ENCODE measurements at places on chromosomes 16 and 17. TPM values are rescaled to one million over a fixed set of nuclear protein-coding genes. Genes with fewer than 3 reads are reported as not detected.

GRCh38 chr17:17579691-17580090 is 11.8 kb downstream of the PEMT start:
- H3K36me3 ChIP-seq, result no peaks in the 10 kb centered on the region
- no peaks in the 10 kb centered on the region for H3K27me3 ChIP-seq
- H3K27ac ChIP-seq, result no peak overlapping the region
- H3K4me3 ChIP-seq, result no peak overlapping the region
- no peaks in the 10 kb centered on the region for H3K4me1 ChIP-seq

DNA sequence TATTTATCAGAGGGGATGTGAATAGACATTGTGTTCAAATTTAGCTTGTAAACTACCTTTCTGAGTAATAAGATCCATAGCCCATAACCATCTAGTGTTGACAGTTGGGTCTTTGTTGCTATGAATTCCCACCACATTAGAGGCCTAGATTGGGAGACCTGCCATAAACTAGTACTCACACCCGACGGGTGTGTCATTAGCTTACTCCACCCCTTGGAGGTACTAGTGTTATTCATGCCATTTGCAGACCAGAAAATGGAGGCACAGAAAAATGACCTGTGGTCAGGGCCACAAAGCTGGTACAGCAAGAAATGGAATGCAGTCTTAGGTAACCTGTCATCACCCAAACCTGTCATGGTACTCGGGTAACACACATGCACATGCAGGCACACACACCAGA is 41.3 kb upstream of the BCAR1 start:
- peaks cover 2% of the 10 kb centered on the region for H3K27me3 ChIP-seq
- H3K4me3 ChIP-seq, result no peak overlapping the region
- H3K4me1 ChIP-seq, result peaks cover 14% of the 10 kb centered on the region
- H3K36me3 ChIP-seq, result peaks cover 27% of the 10 kb centered on the region
- no peak overlapping the region for H3K27ac ChIP-seq

DNA sequence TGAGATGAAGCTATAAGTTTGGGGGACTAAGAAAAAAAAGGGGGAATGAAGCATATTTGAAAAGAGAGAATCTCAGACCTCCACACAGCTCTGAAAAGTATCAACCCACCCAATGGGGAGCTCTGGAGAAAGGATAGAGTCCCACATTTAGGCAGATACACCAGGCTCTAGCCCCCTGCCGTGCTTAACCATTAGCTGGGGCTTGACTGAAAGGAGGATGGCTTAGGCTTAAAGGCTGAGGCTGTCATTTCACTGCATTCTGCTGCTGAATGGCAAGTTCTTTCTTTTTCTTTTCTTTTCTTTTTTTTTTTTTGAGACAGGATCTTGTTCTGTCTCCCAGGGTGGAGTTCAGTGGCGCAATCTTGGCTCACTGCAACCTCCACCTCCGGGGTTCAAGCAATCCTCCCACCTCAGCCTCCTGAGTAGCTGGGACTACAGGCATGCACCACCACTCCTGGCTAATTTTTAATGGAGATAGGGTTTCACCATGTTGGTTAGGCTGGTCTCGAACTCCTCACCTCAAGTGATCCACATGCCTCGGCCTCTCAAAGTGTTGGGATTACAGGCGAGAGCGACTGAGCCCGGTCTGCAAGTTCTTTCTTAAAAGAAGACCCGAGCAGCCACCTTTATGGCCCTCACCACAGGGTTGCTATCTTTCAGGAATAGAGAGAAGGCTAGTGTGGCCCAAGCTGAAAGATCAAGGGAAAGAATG is 9.0 kb upstream of the MMP2 start:
- DNase-seq, result no peak
- peaks cover 18% of the 10 kb centered on the region for H3K4me1 ChIP-seq
- H3K4me3 ChIP-seq, result no peak overlapping the region

The CBFA2T3 gene
- not detected for total RNA-seq

DNA sequence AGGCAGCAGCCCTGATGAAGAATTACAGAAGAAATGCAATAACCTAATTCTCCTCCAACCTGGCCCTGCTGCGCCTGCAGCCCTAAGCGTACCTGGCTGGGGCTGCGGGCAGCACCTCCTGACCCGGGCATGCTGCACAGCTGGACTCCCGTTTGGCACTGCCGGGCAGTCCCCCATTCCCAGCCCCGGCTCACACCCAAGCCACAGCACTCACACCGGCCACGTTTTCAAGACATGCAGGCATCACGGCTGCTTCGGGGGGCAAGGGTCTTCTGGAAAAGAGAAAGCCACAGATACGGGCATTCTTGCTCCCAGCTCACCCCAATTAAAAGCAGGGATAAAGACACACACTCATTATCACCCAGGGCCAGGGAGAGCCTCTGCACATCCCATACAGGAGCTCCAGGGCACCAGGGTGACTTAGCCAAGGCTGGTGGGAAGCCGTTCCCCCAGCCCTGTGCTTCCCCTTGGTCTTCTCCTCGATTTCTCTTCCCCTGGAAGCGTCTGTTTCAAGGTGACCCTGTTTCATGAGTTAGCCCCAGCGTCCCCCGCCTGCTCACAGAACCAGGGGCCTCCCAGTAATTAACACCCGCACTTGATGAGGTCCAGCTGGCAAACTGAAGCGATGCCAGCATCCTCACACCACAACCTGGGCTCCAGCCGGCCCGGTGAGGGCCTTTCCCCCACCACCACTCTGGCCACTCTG is 216.7 kb downstream of the C16orf78 start:
- H3K4me1 ChIP-seq, result no peaks in the 10 kb centered on the region
- H3K36me3 ChIP-seq, result no peaks in the 10 kb centered on the region
- H3K27ac ChIP-seq, result no peak overlapping the region
- H3K4me3 ChIP-seq, result no peak overlapping the region
- DNase-seq, result no peak

GRCh38 chr17:80501741-80502577 is 25.6 kb upstream of the NPTX1 start:
- H3K36me3 ChIP-seq, result no peaks in the 10 kb centered on the region
- H3K4me3 ChIP-seq, result no peak overlapping the region
- no peak for DNase-seq
- peaks cover 22% of the 10 kb centered on the region for H3K27me3 ChIP-seq
- H3K4me1 ChIP-seq, result peaks cover 9% of the 10 kb centered on the region

GRCh38 chr17:66737524-66737923 is 97.4 kb upstream of the CACNG5 start:
- H3K36me3 ChIP-seq, result peaks cover 8% of the 10 kb centered on the region
- no peak overlapping the region for H3K4me3 ChIP-seq
- H3K27ac ChIP-seq, result no peak overlapping the region
- no peaks in the 10 kb centered on the region for H3K4me1 ChIP-seq

GRCh38 chr16:5205361-5206040 is 107.9 kb upstream of the EEF2KMT start:
- no peak overlapping the region for H3K4me3 ChIP-seq
- no peak overlapping the region for H3K27ac ChIP-seq
- H3K27me3 ChIP-seq, result no peaks in the 10 kb centered on the region
- H3K4me1 ChIP-seq, result no peaks in the 10 kb centered on the region

The WDR45B gene
- 37.0 TPM for total RNA-seq

GRCh38 chr16:66168777-66169176 is 197.7 kb upstream of the CDH5 start:
- no peaks in the 10 kb centered on the region for H3K4me1 ChIP-seq
- no peaks in the 10 kb centered on the region for H3K36me3 ChIP-seq
- H3K27me3 ChIP-seq, result no peaks in the 10 kb centered on the region
- no peak overlapping the region for H3K4me3 ChIP-seq
- DNase-seq, result no peak
- H3K27ac ChIP-seq, result no peak overlapping the region

- H3K27me3 ChIP-seq, result no peaks in the 10 kb centered on the region
- H3K4me1 ChIP-seq, result peaks cover 6% of the 10 kb centered on the region
- H3K36me3 ChIP-seq, result peaks cover 3% of the 10 kb centered on the region
Measured at GRCh38 chr17:38403491-38403890, 24.8 kb upstream of the ARHGAP23 start.

The NEUROD2 gene
- total RNA-seq, result not detected

DNA sequence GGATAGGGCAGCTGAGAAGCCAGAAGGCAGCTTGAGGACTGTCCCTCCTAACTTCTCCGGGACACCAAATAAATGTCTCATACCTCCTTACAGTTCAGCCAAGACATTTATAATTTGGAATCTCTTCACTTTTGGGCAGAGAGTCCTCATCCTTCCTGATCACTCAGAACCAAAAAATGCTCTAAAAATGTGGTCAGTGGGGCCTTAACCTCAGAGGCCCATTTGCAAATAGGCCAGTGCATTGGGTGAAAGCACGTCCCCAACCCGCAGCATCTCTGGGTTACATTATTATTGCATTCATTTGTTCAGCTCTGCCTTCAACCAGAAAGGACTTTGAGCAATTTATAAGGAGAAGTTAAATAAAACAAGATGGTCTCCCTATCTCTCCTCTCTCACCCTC is 112.4 kb upstream of the IRX3 start:
- no peaks in the 10 kb centered on the region for H3K36me3 ChIP-seq
- no peaks in the 10 kb centered on the region for H3K27me3 ChIP-seq
- no peaks in the 10 kb centered on the region for H3K4me1 ChIP-seq
- no peak overlapping the region for H3K27ac ChIP-seq
- no peak for DNase-seq
- H3K4me3 ChIP-seq, result no peak overlapping the region

DNA sequence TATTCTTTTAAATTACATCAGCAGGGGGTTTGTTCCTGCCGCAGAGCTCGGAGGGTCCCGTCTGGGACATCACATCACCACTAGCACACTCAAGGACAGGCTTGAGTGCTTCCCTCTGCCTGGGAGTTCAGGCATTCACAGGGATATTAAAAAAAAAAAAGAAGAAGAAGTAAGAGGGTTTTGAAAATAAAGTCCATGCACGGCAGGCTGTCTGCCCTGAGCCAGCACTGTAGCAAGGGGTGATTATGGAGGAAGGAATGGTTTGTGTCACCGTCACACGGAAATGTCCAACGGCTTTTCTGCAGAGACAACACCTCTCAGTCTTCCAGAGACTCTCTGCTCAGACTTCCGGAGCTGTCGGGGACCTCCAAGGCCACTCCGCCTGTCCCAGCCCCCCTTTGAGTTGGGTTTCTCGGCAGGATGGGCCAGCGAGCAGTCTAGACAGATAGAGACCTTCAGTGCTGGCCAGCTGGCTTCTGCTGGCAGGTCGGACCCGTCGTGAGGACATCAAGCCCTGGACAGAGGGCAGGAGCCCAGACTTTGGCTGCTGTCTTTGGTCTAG is 33.6 kb downstream of the MEOX1 start:
- no peaks in the 10 kb centered on the region for H3K36me3 ChIP-seq
- no peak overlapping the region for H3K27ac ChIP-seq
- no peak overlapping the region for H3K4me3 ChIP-seq
- H3K27me3 ChIP-seq, result peaks cover 38% of the 10 kb centered on the region
- DNase-seq, result no peak

The OR1A1 gene
- not detected for total RNA-seq

- H3K36me3 ChIP-seq, result no peaks in the 10 kb centered on the region
- H3K27me3 ChIP-seq, result peaks cover 21% of the 10 kb centered on the region
- no peak for DNase-seq
Measured at GRCh38 chr16:26550111-26550610, 516.6 kb upstream of the C16orf82 start.

GRCh38 chr17:67492251-67492740 is 115.2 kb downstream of the PITPNC1 start:
- H3K27ac ChIP-seq, result no peak overlapping the region
- H3K36me3 ChIP-seq, result peaks cover 10% of the 10 kb centered on the region
- H3K4me1 ChIP-seq, result peaks cover 48% of the 10 kb centered on the region
- DNase-seq, result no peak

The ARHGAP27 gene
- 79.5 TPM for total RNA-seq

DNA sequence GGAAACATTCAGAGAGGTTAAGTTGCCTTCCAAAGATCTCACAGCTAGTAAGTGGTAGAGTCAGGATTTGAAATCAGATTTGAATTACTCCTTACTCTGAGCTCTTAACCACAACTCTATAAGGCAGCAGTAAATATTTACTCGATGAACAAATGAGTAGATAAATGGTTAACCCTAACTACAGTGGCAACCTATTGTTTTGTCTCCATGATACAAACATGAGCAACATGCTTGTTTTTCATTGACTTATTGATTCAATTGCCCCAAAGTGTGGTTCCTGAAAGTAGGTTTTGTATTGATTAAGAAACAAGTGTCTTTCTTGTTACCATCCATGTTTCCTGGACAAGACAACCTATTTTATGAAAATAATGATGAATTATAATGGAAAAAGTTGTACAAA is 34.8 kb upstream of the DDX52 start:
- H3K27ac ChIP-seq, result no peak overlapping the region
- H3K4me1 ChIP-seq, result no peaks in the 10 kb centered on the region
- no peak for DNase-seq
- no peaks in the 10 kb centered on the region for H3K36me3 ChIP-seq

The CX3CL1 gene
- total RNA-seq, result not detected

DNA sequence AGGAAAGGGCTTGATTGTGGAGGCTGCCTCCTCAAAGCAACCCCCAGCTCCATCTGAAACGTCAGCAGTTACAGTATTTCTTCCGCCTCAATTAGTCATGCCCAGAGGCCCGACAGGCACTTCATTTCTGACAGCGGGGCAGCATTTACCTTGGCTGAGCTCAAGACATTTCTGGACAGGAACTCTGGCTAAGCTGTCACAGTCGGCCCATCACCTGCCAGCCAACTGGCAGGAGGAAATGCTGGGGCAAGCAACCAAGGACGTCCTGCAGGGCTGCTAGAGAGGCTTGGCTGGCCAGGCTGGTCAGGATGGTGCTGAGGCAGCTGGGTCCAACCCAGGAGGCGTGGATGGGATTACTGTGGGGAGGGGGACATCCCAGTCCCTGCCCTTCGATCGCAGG is 27.8 kb downstream of the PLXDC1 start:
- no peak for DNase-seq
- no peak overlapping the region for H3K4me3 ChIP-seq
- no peaks in the 10 kb centered on the region for H3K27me3 ChIP-seq
- no peaks in the 10 kb centered on the region for H3K4me1 ChIP-seq
- no peaks in the 10 kb centered on the region for H3K36me3 ChIP-seq

GRCh38 chr16:78362524-78363135 is 263.2 kb downstream of the WWOX start:
- H3K4me3 ChIP-seq, result no peak overlapping the region
- H3K36me3 ChIP-seq, result no peaks in the 10 kb centered on the region
- no peaks in the 10 kb centered on the region for H3K27me3 ChIP-seq

The CCL22 gene
- total RNA-seq, result 10.0 TPM

- peaks cover 28% of the 10 kb centered on the region for H3K36me3 ChIP-seq
- peak overlapping the region; percentile 91 for H3K4me3 ChIP-seq
- peaks cover 49% of the 10 kb centered on the region for H3K4me1 ChIP-seq
- DNase-seq, result peak; percentile 63
Measured at GRCh38 chr17:3961564-3962047, 2.6 kb downstream of the ATP2A3 start.

GRCh38 chr17:77400445-77400870 is 259.7 kb downstream of the SEC14L1 start:
- H3K36me3 ChIP-seq, result peaks cover 21% of the 10 kb centered on the region
- no peaks in the 10 kb centered on the region for H3K27me3 ChIP-seq
- peak overlapping the region; percentile 69 for H3K4me3 ChIP-seq
- H3K4me1 ChIP-seq, result peaks cover 68% of the 10 kb centered on the region
- peak; percentile 82 for DNase-seq

The BTBD17 gene
- not detected for total RNA-seq

DNA sequence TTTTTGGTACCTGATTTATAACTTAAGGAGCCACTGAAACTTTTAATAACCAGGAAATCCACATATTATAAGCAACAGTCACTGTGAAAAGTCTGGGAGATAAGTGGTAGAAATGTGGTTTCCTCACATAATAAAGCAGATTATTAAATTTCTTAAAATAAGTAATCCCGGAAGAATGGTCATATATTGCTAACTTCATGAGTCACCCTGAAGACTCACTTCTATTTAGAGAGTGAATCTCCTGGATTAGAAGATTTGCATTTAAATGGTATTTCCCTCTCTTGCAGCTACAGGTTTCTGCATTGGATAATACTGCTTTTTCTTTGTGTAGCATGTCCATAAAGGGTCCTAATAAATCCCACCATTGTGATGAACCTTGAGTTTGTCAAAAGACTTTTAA is 1286.8 kb upstream of the CDH8 start:
- no peaks in the 10 kb centered on the region for H3K27me3 ChIP-seq
- H3K36me3 ChIP-seq, result no peaks in the 10 kb centered on the region
- no peak overlapping the region for H3K4me3 ChIP-seq
- DNase-seq, result no peak
- H3K4me1 ChIP-seq, result no peaks in the 10 kb centered on the region
